ENCODE measurements at places on chromosomes 6 and 20.

- no peak for DNase-seq
These were observed 68.5 kb upstream of the SRSF6 start for GRCh38 chr20:43389211-43389610.

- DNase-seq, result no peak
These were observed 233.8 kb downstream of the BCKDHB start for GRCh38 chr6:80340280-80340679.

GRCh38 chr6:142187209-142187608 is 40.1 kb downstream of the VTA1 start:
- no peak for DNase-seq

GRCh38 chr20:40191573-40191972 is 497.5 kb downstream of the MAFB start:
- no peak for DNase-seq

GRCh38 chr6:116111552-116112528 is 11.2 kb downstream of the NT5DC1 start:
- no peak for DNase-seq

DNA sequence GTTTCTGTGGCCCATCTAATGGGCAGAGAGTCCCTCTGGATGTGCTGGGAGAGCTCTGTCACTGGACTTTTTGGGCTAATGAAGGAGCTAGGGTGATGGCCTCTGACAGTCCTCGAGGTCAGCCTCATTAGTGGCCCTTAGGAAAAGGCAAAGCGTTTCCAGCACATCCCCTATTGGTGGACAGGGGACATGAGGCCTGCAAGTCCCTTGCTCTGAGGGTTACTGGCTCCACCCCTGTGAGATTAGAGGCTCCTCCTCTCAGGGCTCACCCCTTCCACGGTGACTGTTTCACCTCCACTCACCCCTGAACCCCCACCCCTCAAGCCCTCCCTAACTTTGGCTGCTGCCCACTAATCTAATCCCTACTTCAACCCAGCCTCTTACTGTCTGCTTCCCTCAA is 12.8 kb upstream of the FANCE start:
- no peak for DNase-seq

GRCh38 chr6:128827675-128828464 is 55.1 kb upstream of the LAMA2 start:
- no peak for DNase-seq

DNA sequence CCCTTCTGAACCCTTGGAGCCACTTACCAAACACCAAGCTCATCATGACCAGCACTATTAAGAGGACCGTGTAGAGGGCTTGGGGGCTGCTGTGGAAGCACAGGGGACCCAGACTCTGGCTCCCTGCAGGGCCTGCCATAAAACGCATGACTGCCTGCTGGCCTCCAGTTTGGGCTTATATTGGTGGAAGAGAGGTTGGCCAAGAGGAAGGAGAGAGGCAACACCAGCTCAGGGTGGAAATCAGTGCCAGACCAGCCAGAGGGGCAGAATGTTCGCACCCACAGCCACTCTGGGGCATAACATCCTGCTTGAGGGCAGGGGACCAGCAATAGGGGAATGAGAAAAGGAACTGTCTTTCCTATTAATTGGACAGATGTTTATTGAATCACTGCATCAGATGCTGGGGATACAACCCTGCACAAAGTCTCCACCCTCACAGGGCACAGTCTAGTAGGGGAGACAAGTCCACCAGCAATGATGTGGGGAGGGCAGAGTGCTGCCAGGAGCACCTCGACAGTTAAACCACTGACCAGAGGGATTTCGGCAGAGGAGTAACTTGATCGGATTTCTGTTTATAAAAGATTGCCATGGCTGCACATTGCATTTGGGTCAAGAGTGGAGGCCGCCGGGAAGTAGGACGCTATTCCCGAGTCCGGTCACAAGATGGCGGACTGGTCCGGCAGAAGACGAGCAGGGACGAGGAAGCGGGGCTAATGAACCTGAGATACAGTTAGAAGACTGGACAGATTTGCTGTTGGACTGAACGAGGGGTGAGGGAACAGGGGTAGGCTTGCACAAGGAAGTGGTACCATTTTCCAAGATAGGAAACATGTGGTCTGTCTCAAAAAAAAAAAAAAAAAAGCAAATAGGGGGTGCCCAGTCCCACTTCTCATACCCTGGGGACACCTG is at the start of gene LY6G5C:
Gene LY6G5C, minus strand, starts transcription at position 842 of the 909 bp plus-strand sequence. Its CDS starts 694 bp downstream, at position 148.
- DNase-seq, result no peak

DNA sequence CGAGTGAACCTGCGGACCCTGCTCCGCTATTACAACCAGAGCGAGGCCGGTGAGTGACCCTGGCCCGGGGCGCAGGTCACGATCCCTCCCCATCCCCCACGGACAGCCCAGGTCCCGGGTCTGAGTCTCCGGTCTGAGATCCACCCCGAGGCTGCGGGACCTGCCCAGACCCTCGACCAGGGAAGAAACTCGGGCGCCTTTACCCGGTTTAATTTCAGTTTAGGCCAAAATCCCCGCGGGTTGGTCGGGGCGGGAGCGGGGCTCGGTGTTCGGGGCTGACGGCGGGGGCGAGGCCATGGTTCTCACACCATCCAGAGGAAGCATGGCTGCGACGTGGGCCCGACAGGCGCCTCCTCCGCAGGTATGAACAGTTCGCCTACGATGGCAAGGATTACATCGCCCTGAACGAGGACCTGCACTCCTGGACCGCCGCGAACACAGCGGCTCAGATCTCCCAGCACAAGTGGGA is 46.9 kb upstream of the TRIM26 start:
- peak; percentile 9 for DNase-seq

DNA sequence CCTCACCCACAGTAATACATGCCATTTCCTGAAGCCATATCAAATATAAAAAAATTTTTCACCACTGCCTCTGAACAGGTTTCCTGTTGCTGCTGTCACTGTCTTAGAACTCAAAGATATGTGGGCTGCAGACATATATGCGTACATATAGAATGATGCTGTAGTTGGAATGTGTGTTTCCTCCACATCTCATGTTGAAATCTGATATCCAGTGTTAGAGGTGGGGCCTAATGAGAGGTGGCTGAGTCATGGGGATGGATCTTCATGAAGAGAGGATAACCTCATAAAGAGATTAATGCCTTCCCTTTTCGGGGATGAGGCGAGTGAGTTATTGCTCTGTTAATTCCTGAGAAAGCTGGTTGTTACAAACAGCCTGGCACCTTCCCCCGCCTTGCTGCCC is 7.7 kb upstream of the SCP2D1 start:
- no peak for DNase-seq

GRCh38 chr20:3209257-3209945 is at the start of gene ITPA:
Gene ITPA (plus strand): TSS chr20:3209498. CDS start chr20:3209552, 54 bp downstream.
- peak; percentile 48 for DNase-seq

GRCh38 chr20:15011631-15012030 is 674.2 kb upstream of the FLRT3 start:
- DNase-seq, result no peak

- DNase-seq, result no peak
These were observed 5.6 kb downstream of the PPP1R16B start for GRCh38 chr20:38810926-38811630.

DNA sequence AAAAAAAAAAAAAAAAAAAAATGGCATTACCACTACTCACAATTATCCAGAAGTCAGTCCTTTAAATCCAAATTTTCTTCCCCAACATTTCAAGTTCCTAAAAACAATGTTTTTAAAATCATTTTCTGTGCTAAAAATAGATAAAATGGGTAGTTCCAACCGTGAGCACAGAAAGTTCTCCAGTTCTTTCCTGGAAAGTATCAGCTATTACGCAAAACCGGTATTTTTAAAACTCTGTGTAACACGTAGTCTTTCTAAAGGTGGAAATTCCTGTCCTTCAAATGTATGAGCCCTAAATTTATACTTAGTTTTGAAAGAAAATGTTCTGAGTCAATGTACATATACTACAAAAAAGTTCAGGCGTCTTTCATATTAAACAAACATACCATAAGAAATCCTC is 83.5 kb upstream of the SCAF8 start:
- DNase-seq, result no peak

GRCh38 chr20:1465470-1466210 is 1.0 kb downstream of the NSFL1C start:
- no peak for DNase-seq

GRCh38 chr20:62495749-62496567 is 20.2 kb upstream of the GATA5 start:
- DNase-seq, result no peak

GRCh38 chr20:55500130-55500529 is 505.2 kb downstream of the CBLN4 start:
- DNase-seq, result no peak

GRCh38 chr6:110307368-110307767 is 50.8 kb downstream of the METTL24 start:
- DNase-seq, result no peak

GRCh38 chr20:63533388-63533787 is 3.8 kb downstream of the PTK6 start:
- no peak for DNase-seq

- DNase-seq, result no peak
These were observed 773 bp upstream of the EPB41L2 start for GRCh38 chr6:131063764-131064272.

DNA sequence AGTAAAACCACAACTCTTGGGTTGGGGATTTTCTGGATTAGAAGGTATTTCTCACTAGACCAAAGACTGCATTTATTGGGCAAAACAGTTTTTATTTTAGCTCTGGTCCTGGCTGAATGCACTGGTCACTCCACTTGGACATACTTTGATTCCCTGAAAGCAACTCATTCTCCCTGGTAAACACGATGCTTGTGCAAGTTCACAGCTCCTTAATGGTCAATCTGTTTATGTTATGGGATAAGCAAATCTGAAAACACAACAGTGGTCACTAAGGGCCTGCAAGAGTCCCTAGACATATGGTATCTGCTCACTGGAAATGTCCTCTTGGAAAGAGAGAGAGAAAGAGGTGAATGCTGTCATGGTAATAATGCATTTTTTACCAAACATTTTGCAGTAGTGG is 559.8 kb downstream of the CDH26 start:
- DNase-seq, result no peak

DNA sequence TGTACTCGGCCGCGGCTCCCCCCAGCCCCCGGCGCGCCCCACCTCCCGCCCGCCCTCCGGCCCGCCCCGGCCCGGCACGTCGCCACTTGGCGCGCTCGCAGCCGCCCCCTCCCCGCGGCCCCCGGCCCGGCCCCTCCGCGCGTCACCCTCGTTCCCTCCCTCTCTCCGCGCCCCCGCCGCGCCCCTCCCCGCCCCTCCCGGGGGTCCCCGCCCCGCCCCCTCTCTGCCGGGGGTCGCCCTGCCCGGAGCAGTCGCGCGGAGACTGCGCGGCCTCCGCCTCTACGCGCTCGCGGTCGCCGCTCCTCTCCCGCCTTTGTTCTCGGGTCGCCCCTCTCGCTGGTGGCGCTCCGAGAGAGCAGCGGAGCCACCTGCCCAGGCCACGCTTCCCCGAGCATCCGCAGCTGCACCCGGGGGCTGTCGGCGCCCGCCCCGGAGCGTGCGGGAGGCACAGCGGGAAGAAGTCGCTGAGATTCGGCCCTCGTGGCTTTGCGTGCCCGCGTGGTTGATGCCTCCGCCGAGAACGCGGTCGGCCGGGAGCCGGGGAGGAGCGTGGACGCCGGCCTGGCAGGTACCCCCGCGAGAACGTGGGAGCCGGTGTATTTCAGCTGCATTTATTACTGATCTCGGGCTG is at the start of gene PHF10:
Gene PHF10, minus strand, starts transcription at position 7 of the 631 bp plus-strand sequence. CDS start 569 bp downstream, outside the sequence.
- peak; percentile 55 for DNase-seq
